Activated CD4-positive, alpha-beta T cell treated with anti-CD3 and anti-CD28 coated beads for 24 hours (primary cell): ENCODE measurements at places on chromosomes 13 and 19.
A peak's percentile ranks its signal among the peaks of the same experiment; 100 is the strongest.

- DNase-seq = no peak
Measured at GRCh38 chr13:62524498-62524897, 1108.8 kb upstream of the PCDH20 start.

- DNase-seq = no peak
Measured at GRCh38 chr13:45195421-45195820, 5.4 kb downstream of the KCTD4 start.

- DNase-seq = no peak
Measured at GRCh38 chr19:47878906-47879305, 7.2 kb downstream of the SULT2A1 start.

GRCh38 chr13:62919491-62919890, 1503.8 kb upstream of the PCDH20 start:
- DNase-seq = no peak

GRCh38 chr19:57241176-57241575, 744 bp downstream of the ZNF805 start:
- DNase-seq = no peak

- DNase-seq = no peak
Measured at GRCh38 chr13:98441056-98441676, 135.7 kb downstream of the STK24 start.

- no peak for DNase-seq
Measured at GRCh38 chr13:111006506-111007031, 91.7 kb upstream of the ANKRD10 start.

- no peak for DNase-seq
Measured at GRCh38 chr19:2805261-2805900, 14.3 kb upstream of the ZNF554 start.

DNA sequence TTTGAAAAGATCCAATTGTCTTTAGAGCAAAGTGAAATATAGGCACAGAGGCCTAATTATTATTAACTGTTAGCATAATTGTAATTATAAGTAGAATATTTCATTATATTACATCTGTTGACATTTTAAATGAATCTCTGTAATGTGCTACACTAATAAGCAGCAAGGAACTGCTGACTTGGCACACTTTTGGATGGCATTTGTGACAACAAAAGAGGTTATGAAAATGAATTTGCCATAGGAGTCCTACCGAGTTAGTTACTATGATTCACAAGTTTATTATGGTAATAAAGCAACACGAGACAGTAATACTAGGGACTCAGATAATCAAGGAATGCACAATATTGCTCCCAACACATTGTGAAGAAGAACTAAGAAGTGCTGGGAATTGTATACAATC, 213.8 kb upstream of the PCDH9 start:
- no peak for DNase-seq

- DNase-seq = peak; percentile 85
Measured at GRCh38 chr19:49387936-49388372, at the start of gene KASH5. Gene KASH5 (plus strand): TSS chr19:49388249. CDS start chr19:49390884, 2,635 bp downstream.

DNA sequence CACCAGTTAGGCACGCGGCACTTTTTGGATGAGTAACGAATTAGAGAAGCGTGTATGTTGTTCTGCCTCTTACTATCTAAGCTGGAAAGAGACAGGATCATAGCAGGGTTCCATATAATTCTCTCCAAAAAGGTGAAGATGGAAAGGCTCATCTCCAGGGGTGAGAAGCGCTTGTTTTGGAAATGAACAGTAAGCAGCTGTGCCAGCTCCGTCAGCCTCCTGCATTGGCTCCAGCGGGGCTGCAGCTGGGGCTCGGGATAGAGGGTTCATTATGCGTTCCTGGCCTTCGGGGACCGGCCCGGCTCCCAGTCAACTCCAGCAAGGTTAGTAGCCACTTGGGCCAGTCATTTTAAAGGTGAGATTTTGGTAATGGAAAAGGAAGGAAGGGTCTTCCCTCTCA, 155.5 kb downstream of the COL4A1 start:
- no peak for DNase-seq

DNA sequence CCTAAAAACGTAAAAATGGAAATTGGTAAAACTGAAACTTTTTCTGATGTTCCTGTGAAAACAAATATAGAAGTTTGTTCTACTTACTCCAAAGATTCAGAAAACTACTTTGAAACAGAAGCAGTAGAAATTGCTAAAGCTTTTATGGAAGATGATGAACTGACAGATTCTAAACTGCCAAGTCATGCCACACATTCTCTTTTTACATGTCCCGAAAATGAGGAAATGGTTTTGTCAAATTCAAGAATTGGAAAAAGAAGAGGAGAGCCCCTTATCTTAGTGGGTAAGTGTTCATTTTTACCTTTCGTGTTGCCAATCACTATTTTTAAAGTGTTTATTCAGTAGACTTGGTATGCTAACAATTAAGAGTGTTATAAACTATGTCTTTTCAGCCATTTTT, 25.6 kb downstream of the BRCA2 start:
- no peak for DNase-seq

DNA sequence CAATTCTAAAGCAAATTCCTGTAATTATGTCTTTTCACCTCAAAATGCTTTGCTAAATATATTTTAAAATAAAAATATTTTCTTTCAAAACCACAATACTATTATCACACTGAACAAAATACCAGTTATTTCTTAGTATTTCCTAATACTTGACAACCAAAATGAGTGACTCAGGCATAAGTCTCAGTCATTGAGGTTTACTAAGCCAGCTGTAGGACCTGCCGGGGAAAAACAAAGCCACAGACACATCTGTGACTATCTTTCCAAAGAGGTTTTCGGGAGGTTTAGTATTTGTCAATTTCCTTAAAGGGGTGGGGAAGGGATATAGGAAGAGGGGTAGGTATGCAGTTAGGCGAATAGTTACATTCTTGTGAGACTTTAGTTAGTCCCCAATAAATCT, 3.2 kb upstream of the ZNF235 start:
- no peak for DNase-seq

DNA sequence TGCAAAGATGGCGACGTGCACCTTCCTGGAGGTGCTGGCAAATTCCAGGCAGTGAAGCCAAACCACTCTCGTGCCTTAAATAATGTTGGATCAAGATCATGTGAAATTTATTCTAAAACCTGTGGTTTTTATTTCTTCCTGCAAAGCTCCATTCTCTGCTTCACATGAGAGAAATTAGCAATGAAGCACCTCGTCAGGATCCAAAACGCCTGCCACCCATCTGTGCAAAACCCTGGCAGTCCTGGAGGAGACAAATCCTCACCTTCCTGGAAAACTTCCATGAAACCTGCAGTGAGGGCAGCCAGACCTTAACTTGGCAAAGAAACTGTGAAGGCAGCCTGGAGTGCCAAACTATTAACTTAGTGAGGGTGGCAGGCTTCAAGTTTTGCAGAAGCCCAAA, 47.6 kb downstream of the CHST8 start:
- DNase-seq = no peak

- no peak for DNase-seq
Measured at GRCh38 chr13:113931841-113932459, 41.9 kb downstream of the C13orf46 start.

DNA sequence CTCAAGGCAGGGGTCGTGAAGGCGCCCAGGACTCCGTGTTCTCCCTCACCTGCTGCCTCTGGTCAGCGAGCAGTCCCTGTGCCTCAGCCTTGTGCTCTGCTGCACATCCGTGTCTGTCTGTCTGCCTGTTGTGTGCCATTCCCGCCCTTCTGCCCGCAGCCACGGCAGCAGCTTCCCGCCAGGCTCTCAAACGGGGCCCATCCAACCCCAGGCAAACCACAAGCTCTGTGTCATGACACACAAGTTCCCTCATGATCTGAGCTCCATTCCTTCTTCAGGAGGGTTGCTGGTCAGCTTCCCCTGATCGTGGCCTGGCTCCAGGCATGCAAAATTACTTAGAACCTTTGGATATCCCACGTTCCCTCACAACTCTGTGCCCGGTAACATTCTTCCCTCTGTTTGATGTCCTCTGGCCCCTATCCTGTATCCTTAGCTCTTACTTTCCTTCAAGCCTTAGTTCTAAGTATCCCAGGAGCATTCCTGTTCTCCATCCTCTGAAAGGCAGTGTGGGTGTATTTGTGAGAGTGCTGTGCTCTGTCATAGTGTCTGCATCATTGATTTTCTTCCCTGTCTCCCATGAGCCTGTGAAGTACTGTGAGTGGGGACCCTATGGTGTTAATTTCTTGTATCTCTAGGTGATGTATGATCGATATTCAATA, 3.2 kb downstream of the GPR183 start:
- DNase-seq = peak; percentile 51

DNA sequence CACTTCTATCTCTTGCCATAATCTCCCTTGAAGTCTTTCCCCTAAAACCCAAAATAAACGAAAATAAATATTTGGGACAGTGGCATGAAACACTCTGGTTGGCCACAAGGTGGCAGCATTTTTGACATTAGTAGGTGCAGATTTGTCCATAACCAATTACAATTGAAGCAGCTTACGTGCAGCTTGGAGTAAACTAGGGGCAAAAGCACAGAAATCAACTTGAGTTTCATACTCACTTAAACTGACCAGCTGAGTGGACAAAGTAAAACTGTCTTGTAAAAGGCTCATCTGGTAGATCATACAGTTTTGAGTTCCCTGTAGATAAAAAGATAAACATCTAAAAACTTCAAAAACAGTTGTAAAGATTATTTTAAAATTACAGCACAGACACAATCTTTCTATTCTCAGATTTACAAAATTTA, 18.8 kb downstream of the PDCD5 start:
- DNase-seq = peak; percentile 53

DNA sequence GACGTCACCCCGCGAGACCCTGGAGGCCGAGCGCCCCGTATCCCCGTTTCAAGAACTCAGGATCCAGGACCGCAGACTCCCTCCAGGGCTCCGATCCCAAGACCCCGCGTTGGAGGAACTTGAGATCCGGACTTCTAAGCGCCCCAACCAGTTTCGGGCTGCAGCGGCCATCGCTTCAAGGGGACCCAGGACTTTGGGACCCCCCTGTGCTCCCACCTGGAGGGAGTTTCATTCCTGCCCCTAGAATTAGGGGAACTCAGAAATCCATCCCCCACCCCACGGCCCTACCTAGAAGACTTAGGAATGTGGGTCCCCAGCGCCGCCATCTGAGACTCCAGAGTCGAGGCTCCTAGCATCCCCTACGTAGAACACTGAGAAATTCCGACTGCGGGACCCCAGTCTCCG, 400 bp downstream of the PLEKHG2 start:
- DNase-seq = no peak

DNA sequence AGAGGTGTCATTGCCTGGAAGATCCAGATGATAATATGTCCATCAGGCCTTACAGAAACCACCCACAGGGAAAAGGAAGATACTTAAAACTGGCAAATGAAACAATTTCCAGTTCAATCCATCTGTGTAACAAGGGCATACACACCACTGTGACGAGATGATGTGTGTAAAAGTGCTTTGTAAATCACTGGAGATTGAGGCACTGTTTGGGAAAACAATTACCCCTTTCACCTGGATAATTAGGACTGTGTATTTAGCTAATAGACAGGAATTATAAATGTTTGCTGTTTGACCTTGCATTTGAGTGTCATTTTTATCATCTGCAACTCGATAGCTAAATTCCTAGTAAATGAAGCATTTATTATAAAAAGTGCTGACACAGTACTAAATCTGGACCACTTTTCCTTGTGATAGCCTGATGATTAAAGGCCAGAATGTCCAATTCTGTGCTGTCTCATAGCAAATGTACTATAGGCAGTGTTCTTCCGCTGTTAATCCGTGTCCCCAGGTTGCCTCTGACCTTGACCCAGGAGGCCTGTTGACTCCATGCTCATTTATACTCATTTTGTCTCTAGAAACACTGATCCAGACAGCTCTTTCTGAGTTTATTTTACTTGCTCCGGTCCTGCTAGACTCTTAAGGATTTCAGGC, 105.8 kb downstream of the LACC1 start:
- no peak for DNase-seq

GRCh38 chr13:24301911-24302310, 7.5 kb upstream of the C1QTNF9 start:
- DNase-seq = no peak

DNA sequence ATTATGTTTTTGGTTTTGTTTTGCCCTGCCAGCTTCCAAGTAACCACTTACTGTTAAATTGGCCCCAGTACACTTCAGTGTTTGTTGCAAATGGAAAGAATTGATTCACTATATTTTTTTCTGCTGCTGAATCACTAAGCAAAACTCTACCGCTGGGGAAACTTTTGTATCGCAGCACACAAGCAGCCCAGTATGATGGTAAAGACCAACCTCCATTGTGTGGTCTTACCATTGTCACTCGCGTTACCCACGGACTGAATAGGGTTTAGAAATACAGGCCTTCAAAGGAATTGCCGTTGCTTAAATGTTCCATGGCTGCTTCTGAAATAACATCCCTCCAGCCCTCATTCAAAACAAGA, 7.9 kb downstream of the SPATA13 start:
- DNase-seq = no peak

GRCh38 chr13:112509190-112509589, 78.8 kb downstream of the TUBGCP3 start:
- DNase-seq = no peak

- DNase-seq = no peak
Measured at GRCh38 chr19:16470911-16471811, 609 bp downstream of the EPS15L1 start.

DNA sequence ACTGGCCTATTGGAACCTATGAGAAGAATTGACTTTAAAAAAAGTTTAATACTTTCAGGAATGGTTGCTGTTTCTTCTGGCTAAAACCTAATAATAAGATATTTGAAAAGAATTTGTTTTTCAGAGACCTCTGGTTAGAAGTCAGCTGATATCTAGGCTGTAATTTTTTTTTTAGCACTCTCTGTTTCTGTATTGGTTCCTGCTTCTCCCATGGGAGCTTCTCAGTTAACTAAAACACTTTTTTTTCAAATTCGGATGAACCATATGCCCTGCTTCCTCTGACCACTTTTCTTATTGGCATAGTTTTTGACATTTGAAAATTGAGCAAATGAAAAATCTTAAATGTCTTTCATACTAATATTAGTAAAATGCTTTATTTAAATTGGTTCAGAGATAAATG, 163.5 kb upstream of the SLC10A2 start:
- DNase-seq = no peak

GRCh38 chr19:45075301-45076028, 813 bp downstream of the ZNF296 start:
- no peak for DNase-seq

- DNase-seq = no peak
Measured at GRCh38 chr19:51697169-51697776, 4.1 kb downstream of the SPACA6 start.

GRCh38 chr13:51759240-51759639, 44.7 kb downstream of the DHRS12 start:
- no peak for DNase-seq

- no peak for DNase-seq
Measured at GRCh38 chr19:54324071-54324470, 11.1 kb upstream of the LILRA5 start.

DNA sequence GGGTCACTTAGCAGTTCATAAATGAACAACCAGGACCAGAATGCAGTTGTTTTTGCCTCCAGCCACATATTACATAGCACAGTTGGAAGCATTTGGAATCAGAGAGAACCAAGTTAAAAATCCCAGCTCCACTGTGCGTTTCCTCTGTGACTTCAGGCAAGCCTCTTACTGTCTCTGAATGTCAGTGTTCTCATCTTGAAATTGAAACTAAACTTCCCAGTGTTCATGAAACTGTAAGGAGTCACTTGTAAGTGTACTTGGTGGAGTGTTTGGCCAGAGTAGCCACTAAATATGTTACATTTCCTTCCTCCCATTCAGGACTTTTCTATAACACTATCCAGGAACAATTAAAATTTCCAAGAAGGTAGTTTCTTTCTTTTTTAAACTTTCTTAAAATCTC, 276.8 kb downstream of the KCNRG start:
- DNase-seq = no peak

GRCh38 chr13:63279136-63279535, 1863.5 kb upstream of the PCDH20 start:
- DNase-seq = no peak
